ENCODE measurements at places on chromosomes 1 and 21.

- DNase-seq: no peak
Observed at GRCh38 chr1:40270152-40270834, 12.3 kb downstream of the ZMPSTE24 start.

DNA sequence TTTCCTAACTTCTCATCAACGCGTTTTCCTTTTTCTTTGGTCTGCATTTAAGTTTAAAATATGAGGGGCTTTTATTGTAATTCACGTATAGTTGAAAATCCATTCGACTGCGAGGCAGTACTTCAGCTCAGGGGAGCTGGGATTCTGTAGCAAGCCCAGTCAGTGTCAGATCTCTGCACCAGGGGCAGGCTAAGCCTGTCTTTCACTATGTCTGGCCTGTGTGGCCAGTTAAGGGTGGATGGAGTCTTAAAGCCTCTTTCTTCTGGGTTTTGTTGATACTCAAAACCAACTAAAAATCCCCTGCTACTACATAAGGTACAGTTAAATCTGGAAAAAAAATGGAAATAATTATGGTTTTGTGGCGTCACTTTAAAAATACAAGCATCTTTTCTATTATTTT is 124.7 kb downstream of the TYW3 start:
- no peak for DNase-seq

- DNase-seq: no peak
Observed at GRCh38 chr21:29487154-29487553, 188.4 kb downstream of the BACH1 start.

DNA sequence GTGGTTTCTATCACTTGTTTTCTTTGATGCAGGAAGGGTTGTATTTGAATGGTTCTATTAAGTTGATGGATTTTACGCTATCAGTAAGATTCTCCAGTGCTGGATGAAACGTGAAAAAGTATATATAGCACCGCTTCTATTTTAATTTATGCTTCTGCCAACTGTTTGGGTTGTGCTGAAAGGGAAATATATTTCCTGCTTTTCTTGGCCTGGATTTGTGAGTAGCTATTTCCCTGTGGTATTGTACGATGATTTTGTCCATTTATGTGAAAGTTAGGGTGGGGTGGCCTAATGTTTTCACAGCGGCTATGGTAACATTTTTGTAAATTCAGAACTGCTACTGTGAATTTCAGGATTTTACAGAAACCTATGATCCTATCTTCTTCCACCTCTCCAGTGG is 322 bp downstream of the C1orf162 start:
- no peak for DNase-seq

All from esophagus squamous epithelium (tissue), 5 donors.